Chondrocyte (in vitro differentiated cells): ENCODE measurements at places on chromosomes 4 and X. TPM values are rescaled to one million over a fixed set of nuclear protein-coding genes. Genes with fewer than 3 reads are reported as not detected.

DNA sequence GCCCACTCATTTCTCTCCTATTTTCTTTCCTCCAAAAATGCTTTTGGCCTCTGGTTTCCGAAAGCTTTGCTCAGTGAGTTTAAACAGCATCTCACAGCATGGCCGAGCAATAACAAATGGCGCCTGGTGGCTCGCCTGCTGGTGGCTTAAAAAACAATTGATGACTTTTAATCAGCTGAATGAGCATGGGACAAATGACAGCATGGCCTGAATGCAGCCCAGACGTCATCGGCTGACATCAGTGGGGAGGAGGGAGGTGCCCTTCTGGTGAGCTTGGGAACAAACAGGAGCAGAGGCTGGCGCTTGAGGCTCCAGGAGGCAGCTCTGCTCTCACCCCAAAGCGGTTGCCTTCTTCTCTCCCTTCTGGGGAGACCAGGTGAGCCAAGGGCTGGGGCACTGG lies 286.4 kb downstream of the BCOR start:
- no peak overlapping the region for H3K4me3 ChIP-seq
- H3K4me1 ChIP-seq, result peaks cover 25% of the 10 kb centered on the region
- no peaks in the 10 kb centered on the region for H3K27me3 ChIP-seq
- no peak for DNase-seq
- no peaks in the 10 kb centered on the region for H3K36me3 ChIP-seq
- no peak overlapping the region for H3K27ac ChIP-seq

GRCh38 chr4:102305666-102306065 lies 39.6 kb downstream of the SLC39A8 start:
- no peaks in the 10 kb centered on the region for H3K36me3 ChIP-seq
- DNase-seq, result no peak
- no peaks in the 10 kb centered on the region for H3K27me3 ChIP-seq
- H3K27ac ChIP-seq, result no peak overlapping the region

DNA sequence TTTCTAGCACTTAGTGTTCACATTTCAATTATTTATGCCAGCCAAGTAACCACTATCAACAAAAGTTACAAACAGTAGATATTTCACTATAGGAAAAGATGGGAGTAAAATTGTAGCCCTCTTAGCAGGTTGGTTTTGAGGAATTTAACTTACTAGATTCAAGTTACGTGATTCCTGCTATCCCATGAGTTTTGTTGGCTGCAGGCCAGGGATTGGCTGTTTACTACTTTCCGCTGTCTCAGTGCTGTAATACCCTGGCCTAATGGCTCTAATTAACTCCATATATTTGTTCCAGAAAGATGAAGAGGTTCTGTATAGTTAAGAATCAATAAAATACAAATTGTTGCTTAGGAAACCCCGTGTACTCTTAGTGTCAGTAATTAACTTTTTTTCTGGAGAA lies 55.5 kb upstream of the MAGED1 start:
- DNase-seq, result no peak
- no peaks in the 10 kb centered on the region for H3K27me3 ChIP-seq
- H3K4me1 ChIP-seq, result peaks cover 3% of the 10 kb centered on the region
- H3K4me3 ChIP-seq, result no peak overlapping the region
- peaks cover 2% of the 10 kb centered on the region for H3K36me3 ChIP-seq

- peaks cover 27% of the 10 kb centered on the region for H3K4me1 ChIP-seq
- peak overlapping the region; percentile 78 for H3K27ac ChIP-seq
- H3K27me3 ChIP-seq, result no peaks in the 10 kb centered on the region
- H3K4me3 ChIP-seq, result no peak overlapping the region
- no peak for DNase-seq
- H3K36me3 ChIP-seq, result peaks cover 3% of the 10 kb centered on the region
Measured at GRCh38 chr4:53119680-53120079, 246.2 kb downstream of the SCFD2 start.

- H3K4me3 ChIP-seq, result no peak overlapping the region
- peaks cover 8% of the 10 kb centered on the region for H3K27me3 ChIP-seq
- no peaks in the 10 kb centered on the region for H3K36me3 ChIP-seq
- no peaks in the 10 kb centered on the region for H3K4me1 ChIP-seq
Measured at GRCh38 chrX:140572724-140573123, 67.9 kb upstream of the SOX3 start.

DNA sequence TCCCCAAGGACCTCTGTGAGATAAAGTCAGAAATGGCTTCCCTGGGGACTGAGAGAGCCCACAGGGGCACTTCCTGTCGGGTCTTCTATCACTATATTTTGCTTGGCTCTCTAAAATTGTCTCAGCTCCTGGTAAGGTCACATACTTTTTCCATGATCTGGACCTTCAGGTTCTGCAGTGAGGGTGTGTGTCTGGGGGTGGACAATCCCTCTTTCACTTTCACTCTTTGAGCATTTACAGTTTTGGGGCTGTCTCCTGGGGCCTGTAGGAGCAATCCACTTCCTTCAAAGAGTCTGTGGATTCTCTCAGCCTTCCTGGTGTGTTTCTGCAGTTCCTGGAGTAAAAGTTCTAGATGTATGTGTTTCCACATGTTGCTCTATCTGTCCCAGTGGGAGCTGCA lies 335.7 kb downstream of the FSTL5 start:
- DNase-seq, result no peak
- H3K27me3 ChIP-seq, result no peaks in the 10 kb centered on the region
- H3K36me3 ChIP-seq, result no peaks in the 10 kb centered on the region

GRCh38 chrX:148385471-148385870 lies 114.9 kb upstream of the AFF2 start:
- no peaks in the 10 kb centered on the region for H3K36me3 ChIP-seq
- peaks cover 9% of the 10 kb centered on the region for H3K4me1 ChIP-seq
- no peak overlapping the region for H3K4me3 ChIP-seq
- no peaks in the 10 kb centered on the region for H3K27me3 ChIP-seq
- no peak overlapping the region for H3K27ac ChIP-seq

- H3K4me1 ChIP-seq, result peaks cover 45% of the 10 kb centered on the region
- H3K27ac ChIP-seq, result peak overlapping the region; percentile 9
- H3K27me3 ChIP-seq, result no peaks in the 10 kb centered on the region
- no peak overlapping the region for H3K4me3 ChIP-seq
- no peak for DNase-seq
Measured at GRCh38 chr4:70948665-70949260, 44.7 kb upstream of the DCK start.

DNA sequence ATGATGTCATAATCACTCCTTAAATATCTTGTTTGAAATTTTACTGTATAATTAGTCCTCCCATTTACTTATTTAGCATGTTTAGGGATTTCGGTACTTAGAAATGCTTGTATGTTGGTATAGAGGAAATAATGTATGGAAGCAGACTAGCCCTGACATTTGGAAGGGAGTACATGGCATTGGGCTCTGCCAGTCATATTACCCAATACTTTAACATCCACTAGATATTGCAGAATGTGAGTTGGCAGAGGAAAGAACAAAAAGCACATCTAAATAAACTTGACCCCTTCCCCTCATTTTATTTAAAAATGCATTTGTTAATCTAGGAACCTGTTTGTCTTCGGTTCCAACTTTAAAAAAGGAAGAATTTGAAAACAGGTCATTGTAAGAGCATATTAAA lies 77.8 kb downstream of the RS1 start:
- H3K4me1 ChIP-seq, result peaks cover 17% of the 10 kb centered on the region
- DNase-seq, result no peak
- H3K36me3 ChIP-seq, result peaks cover 3% of the 10 kb centered on the region
- H3K27ac ChIP-seq, result no peak overlapping the region

PAGE2B gene
- not detected in 3 replicates for total RNA-seq
